ENCODE measurements at places on chromosomes 12 and 14.

- DNase-seq = no peak
Observed at GRCh38 chr14:68772761-68773381, 20.0 kb downstream of the ZFP36L1 start.

- no peak for DNase-seq
Observed at GRCh38 chr12:82968631-82969367, 282.1 kb downstream of the TMTC2 start.

GRCh38 chr12:4435537-4435936 is 10.1 kb downstream of the FGF6 start:
- DNase-seq = no peak

- peak; percentile 10 for DNase-seq
Observed at GRCh38 chr12:53180931-53181645, 363 bp upstream of the CSAD start.

GRCh38 chr12:76909290-76909689 is 30.5 kb upstream of the CSRP2 start:
- DNase-seq = no peak

- no peak for DNase-seq
Observed at GRCh38 chr12:91529829-91530228, 347.2 kb upstream of the DCN start.

DNA sequence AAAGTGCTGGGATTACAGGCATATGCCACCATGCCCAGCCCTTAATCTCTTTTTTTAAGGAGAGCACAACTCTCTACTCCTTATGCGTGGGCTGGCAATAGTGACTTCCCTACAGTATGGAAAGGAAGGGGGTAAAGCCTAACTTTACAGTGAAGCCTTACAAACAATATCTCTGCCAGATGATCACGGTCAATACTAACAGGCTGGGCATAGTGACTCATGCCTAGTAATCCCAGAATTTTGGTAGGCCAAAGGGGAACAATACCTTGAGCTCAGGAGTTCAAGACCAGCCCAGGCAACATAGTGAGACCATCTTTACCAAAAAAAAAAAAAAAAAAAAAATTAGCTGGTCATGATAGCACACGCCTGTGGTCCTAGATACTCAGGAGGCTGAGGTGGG is 5.6 kb downstream of the PYM1 start:
- DNase-seq = no peak

DNA sequence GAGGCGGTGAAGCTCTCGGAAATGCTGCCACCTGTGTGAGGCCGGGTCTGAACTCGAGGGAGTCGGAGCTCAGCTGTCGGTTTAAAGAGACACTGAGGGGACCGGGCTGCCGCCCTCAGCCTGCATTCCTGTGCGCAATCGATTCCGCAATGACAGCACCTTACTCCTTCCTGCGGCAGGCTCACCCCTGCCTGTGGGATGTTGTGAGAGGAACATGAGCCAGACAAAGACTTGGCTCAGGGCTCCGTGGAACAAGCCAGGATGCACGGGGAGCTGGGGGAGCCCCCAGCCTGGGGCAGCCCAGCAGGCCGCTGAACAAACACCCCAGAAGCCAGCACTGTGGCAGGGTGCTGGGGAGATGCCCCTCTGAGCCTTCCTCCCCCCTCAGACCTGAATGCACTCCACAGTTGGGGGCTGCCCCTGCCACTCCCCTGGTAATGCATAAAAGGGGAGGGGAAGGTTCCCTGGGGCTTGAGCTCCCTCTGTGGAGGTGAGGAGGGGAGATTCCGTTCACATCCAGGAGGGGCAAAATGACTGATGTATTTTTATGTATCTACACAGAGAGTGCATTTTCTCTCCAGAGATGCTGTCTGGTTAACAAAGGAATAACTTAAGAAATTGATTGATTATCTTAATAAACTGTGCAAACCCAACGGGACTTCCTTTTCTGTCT is 20.6 kb downstream of the RFLNA start:
- DNase-seq = no peak

GRCh38 chr12:71393625-71394024 is 46.0 kb upstream of the LGR5 start:
- DNase-seq = no peak

GRCh38 chr12:1131811-1132224 is 140.8 kb downstream of the ERC1 start:
- DNase-seq = no peak

DNA sequence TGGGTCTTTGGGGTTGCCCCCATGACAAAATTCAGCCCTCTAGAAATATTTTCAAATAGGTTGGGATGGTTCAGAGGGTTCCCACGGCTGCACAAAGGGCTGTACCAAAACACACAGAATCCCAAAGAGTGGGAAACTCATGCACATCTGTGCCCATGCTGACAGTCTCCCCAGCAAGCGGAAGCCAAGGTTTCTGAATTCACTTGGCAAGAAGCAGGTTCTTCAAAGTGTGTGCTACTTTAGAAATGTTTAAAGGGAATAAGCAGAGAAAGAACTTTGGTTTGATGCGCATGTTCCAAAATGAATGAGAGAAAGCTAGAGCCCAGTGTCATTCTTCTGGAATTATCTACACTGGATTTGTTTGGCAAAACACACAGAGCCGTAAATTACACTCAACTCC is 46.7 kb downstream of the FOXN3 start:
- DNase-seq = no peak

DNA sequence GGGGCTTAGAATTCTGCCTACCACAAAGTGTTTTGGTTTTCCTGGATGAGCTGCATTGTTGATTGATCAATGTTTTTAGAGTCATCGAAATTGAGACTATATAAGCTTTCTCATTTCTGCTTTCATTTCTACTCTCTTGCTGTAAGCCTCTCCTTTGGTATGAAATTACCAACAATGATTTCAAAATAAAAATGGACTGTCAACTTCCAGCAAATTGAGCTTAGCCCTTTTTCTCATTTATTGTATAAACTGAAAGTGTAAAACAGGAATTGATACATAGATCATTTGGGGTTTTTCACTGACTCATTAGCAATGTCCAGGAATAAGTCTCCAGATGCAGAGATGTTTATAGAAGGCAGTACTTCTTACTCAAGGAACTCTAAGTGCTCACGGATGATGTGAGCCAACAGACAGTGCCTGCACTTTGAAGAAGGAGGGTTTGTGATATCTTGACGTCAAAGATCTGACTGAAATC is 20.0 kb upstream of the PCNX1 start:
- no peak for DNase-seq
